ENCODE measurements at places on chromosomes 12 and 14.

DNA sequence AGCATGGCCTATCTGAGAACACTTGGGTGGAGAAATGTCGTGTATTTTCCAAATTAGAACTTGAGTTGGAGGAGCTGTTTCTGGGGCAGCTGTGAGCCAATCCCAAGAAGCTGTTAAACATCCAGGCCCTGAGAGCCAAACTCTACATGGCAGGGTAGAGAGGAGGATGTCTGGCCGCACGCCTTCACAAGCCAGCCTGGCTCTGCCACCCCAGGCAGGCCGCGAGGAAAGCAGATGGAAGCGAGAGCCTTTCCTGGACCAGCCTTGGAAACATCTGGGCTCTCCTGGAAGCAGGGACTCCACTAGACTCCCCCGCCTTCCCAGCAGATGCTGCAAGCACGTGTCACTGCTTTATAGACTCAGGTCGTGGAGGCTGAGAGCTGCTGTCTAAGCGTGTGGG is 312.8 kb upstream of the FKBP4 start:
- no peak for DNase-seq

DNA sequence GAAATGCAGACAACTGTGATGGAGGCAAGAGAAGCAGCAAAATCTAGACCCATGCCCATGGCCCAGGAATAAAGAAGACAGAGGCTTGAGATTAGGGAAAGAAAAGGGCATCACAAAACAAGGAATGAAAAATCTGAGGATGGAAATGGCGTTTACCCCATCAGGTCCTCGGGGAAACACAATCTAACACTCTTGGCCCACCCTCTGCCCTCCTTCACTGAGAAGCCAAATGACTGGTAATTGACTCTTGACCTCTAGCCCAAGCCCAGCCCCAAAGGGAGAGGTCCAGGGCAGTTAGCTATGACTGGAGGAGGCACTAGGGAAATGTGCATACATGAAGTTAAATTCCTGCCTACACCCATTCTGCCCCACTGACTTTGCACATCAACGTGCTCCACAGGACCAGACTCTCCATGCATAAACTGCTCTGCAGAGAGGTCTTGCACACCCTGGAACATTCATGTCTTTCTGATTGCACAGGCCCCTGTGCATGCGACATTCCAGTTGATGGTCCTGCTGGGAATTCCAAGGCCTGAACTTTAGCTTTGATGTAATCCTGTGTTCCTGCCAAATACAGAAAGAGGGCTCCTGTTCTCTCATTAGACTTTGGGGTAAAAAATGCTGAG is 5.7 kb downstream of the ZFHX2 start:
- DNase-seq, result no peak

GRCh38 chr12:51403681-51404136 is 12.5 kb upstream of the GALNT6 start:
- DNase-seq, result no peak

DNA sequence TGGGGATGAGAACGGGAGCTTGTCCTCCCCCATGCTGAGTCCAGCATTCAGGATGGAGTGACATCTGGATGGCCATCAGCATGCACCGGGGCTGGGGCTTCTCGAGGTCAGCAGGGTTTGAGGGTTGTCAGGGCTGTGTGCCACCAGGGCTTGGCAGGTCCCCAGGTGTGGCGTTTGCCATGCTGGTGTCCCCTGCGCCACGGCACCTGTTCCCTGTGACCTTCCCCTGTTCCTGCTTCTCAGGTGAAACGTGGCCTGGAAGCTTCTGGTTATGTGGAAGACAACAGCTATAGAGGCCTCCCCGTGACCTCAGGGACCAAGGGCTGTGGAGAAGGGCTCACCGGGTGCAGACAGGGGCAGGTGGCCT is 152.4 kb downstream of the KIF26A start:
- no peak for DNase-seq

DNA sequence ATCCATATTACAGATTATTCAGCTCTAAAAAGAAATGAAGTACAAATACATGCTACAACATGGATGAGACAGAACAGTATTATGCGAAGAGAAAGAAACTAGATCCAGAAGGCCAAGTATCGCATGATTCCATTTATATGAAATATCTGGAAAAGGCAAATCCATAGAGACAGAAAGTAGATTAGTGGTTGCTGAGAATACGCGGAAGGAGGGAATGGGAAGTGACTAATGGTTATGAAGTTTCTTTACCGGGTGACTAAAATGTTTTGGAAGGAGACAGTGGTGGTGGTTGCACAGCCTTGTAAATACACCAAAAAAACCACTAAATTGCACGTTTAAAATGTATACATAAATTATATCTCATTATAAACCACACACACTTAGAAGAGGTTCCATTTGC is 12.5 kb downstream of the PRDM4 start:
- DNase-seq, result no peak

GRCh38 chr14:75315144-75315543 is 36.5 kb downstream of the FOS start:
- DNase-seq, result no peak

Data from naive thymus-derived CD8-positive, alpha-beta T cell (primary cell).